Neural cell (in vitro differentiated cells): ENCODE measurements at places on chromosomes 3 and 15. TPM values are rescaled to one million over a fixed set of nuclear protein-coding genes. Genes with fewer than 3 reads are reported as not detected.

Gene GOLGA6L7
- not detected in 2 replicates for polyA plus RNA-seq

Gene C3orf49
- not detected in 2 replicates for polyA plus RNA-seq

Gene MEX3B
- polyA plus RNA-seq = 38.8 and 46.0 TPM in 2 replicates

Gene KIF15
- 1.2 and 5.8 TPM in 2 replicates for polyA plus RNA-seq

Gene PFN2
- polyA plus RNA-seq = 527 and 542 TPM in 2 replicates

Gene SLC41A3
- 80.0 and 90.4 TPM in 2 replicates for polyA plus RNA-seq

Gene SHC4
- polyA plus RNA-seq = 4.5 and 5.0 TPM in 2 replicates

Gene SCN11A
- polyA plus RNA-seq = 2.2 and 2.8 TPM in 2 replicates

Gene ZNF860
- 0.66 and 1.2 TPM in 2 replicates for polyA plus RNA-seq

Gene CDHR4
- not detected in 2 replicates for polyA plus RNA-seq

Gene EFCC1
- polyA plus RNA-seq = not detected in 2 replicates

Gene THRB
- 1.7 TPM in 1 of 2 replicates, not detected in the other for polyA plus RNA-seq

Gene EOMES
- polyA plus RNA-seq = 0.24 TPM in 1 of 2 replicates, not detected in the other

Gene SUSD5
- 0.70 and 0.74 TPM in 2 replicates for polyA plus RNA-seq

Gene LINGO1
- 34.4 and 35.3 TPM in 2 replicates for polyA plus RNA-seq

Gene DUSP7
- 8.5 and 9.3 TPM in 2 replicates for polyA plus RNA-seq

Gene EPHA3
- polyA plus RNA-seq = 32.7 and 33.0 TPM in 2 replicates

Gene DPPA2
- not detected in 2 replicates for polyA plus RNA-seq

Gene SI
- polyA plus RNA-seq = not detected in 2 replicates

Gene TRIM59
- 0.53 and 0.78 TPM in 2 replicates for polyA plus RNA-seq
